ENCODE measurements at places on chromosomes 3 and 15.

DNA sequence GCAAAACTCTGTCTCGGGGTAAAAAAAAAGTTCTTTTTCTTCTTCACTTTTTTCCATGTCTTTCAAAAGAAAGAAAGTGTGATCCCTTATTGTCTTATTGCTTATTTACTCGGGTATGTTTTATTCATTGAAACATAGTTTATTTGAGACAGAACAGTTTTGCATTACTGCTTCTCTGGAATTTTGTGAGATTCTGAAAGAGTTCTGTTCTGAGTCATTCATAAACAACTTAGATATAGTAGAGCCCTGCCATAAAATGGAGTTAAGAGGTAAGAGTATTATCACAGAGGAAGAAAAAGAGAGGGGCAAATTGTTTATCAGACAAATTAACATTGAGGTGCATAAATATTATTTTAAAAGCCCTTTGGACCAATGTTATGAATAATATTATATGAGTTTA lies 522.2 kb downstream of the ROBO2 start:
- no peak for DNase-seq

DNA sequence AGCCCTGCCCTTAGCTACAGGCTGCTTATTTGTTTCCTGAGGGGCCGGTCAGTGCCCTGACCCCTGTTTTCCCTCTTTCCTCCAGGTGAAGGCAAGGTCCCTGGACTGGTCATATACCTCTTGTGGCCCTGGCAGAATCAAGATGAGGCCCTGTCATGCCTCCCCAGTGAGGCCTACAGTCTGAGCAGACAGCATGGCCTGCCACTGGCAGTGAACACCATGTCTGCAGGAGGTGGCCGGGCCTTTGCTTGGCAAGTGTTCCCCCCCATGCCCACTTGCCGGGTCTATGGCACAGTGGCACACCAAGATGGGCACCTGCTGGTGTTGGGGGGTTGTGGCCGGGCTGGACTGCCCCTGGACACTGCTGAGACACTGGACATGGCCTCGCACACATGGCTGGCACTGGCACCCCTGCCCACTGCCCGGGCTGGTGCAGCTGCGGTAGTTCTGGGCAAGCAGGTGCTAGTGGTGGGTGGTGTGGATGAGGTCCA lies 1.2 kb downstream of the KLHDC8B start:
- DNase-seq, result no peak

- DNase-seq, result peak; percentile 16
Measured at GRCh38 chr3:188476935-188477334, 323.0 kb downstream of the LPP start.

DNA sequence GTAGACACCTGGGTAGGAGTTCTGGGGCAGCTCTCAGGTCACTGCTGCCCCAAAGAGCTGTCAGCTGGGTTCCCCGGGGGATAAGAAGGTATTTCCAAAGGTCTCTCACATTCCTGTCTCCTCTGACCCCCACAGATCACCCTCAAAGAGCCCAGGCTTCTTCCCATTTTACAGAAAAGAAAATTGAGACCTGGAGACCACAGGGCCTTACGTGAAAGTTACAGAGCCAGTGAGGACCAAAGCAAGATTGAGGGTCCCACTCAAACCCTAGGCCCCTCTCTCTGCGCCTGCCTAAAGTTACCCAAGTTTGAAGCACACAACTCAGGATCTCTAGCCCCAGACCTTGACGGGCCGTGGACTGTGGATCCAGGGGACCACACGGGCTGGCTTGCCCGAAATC lies 3.9 kb upstream of the ATP2B2 start:
- DNase-seq, result no peak

DNA sequence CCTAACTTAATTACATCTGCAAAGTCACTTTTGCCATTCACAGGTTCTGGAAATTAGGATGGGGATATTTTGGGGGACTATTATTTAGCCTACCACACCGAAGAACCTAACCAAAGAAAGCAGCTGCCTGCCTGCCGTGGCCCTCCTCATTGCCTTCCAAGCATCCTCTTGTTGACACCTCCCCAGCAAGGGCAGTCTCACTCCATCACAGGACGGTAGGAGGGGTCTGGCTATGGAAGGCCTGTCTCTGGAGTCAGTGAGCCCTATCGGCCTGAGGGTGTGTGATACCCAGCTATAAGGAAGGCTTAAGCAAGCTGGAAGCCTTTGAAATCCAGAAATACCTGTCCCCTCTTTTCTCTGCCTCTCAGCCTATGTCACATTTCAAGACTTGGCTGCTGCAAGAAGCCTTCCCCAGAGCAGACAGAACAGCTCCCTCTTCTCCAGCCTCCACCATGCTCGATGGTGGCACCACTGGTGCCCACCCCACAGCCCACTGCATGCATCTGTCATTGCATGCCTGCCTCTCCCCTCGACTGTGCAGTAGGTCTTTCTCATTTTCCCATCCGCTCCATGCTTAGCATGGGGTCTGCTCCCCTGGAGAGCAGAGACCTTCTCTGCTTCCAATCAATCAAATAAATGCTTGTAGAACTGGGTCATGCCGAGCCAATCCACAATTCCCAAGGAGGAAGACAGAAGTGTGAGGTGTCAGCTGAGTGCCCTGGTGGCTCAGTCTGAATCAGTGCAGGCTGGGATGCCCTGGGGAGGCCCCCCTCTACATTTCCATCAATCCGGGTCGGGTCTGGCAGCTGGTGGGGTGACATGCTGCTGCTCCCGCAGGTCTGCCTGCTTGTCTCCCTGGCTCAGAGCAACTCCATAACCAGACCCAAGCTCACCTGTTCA lies 23.9 kb upstream of the LOXL1 start:
- DNase-seq, result no peak

GRCh38 chr15:43493703-43494472 lies 932 bp upstream of the TP53BP1 start:
- no peak for DNase-seq

DNA sequence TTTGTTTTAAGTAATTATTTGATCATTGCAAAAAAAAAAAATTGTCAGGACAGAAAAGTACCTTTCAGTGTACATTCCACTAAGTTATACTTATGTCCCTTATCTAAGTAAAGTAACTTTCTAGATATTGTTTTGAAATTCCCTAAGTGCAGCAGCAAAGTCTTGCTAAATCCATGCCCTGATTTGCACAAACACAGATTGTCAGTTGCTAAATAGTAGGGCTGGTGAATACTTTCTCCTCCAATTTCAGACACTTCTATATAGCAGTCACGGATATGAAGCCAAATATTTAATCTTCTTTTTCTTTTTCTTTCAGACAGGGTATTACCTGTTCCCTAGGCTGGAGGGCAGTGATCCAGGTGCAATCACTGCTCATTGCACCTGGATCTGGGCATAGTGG lies 12.9 kb downstream of the LRRC2 start:
- no peak for DNase-seq

GRCh38 chr3:10335190-10335738 lies 14.4 kb upstream of the SEC13 start:
- no peak for DNase-seq

DNA sequence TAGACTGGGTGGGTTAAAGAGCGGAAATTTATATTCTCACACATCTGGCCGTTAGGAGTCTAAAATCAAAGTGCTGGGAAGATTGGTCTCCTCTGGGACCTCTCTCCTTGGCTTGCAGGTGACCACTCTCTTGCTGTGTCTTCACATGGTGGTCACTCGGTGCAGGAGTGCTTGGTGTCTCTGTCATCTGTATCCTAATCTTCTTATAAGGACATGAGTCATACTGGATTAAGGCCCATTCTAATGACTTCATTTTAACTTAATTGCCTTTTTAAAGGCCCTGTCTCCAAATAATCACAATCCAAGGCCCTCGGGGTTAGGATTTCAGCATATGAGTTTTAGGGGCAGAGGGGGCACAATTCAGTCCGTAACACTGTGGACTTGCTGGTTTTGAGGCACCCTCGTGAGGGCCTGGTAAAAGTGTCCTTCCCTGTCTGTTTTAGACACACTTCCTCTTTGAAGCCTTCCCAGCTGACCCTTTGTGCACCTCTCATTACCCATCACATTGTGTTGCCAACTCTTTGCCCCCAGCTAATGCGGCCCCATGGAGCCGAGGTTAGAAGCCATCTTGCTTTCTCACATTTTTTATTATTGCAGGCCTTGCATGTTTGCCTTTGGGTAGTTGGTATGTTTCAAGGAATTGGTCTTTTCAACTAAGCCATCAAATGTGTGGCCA lies 3.2 kb downstream of the XYLB start:
- no peak for DNase-seq

DNA sequence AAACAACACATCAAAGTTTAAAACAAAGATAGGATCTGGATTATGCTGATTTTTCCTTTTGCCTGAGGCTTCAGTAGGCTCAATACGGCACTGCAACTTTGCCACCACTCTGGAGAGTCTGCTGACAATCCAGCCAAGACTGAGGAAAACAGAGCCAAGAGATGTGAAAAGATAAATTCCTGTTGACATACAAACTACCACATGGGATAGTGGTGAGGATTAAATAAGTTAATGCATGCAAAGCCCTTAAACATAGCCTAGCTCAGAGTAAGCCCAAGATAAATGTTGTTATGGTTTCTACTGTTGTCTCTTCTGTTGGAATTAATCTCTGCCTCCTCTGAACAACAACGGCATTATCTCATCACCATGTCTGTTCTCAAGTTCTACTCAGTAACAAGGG lies 245.9 kb upstream of the LMCD1 start:
- no peak for DNase-seq

DNA sequence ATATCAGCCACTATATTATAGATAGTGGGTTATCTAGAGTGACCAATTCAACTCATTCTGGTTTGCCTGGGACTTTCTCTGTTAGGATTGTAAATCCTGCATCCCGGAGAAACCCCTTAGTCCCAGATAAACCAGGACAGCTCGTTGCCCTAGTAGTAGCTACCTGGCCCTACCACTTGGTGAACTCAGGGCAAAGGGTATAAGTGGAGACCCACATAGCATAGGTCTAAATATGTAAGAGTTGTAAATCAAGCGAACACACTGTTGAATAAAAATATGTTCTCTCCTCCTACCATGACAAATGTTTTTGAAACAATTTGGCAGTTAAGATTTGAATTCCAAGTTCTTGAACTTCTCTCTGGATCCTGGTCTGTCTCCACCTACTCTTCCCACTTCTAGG lies 15.7 kb upstream of the LMCD1 start:
- no peak for DNase-seq

- no peak for DNase-seq
Measured at GRCh38 chr3:195911946-195912270, 3.6 kb upstream of the TNK2 start.

DNA sequence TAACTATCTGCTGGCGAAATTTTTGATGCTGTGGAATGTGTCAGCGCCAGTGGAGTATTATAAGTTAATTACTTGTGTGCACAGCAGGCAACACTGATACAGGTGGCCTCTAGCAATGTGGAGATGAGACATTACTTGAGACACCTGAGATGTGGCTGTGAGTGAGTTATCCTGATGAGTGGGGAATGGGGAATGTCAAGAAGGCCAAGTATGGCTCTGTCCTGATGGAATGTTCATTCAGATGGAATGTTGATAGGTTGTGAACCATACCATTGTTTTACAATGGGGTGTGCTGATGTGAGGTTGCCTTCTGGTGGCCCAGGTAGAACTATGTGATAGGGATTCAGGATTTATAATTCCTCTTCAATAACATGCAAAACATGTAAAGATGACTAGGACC lies 404.8 kb downstream of the PTPRG start:
- DNase-seq, result no peak

DNA sequence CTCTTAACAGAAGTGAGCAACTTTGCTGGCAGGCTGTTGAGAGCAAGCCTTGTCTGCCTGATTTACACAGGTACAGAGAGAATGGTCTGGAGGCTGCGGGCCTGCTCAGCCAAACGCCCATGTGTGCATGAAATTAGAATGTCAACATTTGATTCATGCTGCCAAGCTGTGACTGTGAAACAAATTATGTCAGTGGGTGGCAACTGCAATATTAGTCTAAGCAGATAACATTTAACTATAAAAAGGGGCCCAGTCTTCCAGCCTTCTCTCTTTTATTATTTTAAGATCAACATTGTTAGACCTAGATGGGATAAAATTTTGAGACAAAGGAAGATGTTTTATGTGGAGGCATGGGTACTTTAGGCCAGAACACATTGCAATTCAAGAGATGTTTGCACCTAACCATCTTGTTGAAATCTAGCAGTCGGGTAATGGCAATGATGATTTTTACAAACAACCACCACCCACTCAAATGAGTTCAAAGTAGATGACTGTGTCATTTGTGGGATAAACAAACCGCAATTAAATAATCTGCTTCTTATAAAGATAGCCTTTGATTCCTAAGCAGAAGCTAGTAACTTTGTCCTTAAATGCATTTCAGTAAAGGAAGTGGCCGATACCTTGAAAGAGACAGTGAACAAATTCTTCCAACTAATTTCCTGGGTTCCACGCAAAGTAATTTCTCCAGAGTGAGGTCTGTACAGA lies 70.2 kb downstream of the FOXB1 start:
- no peak for DNase-seq

DNA sequence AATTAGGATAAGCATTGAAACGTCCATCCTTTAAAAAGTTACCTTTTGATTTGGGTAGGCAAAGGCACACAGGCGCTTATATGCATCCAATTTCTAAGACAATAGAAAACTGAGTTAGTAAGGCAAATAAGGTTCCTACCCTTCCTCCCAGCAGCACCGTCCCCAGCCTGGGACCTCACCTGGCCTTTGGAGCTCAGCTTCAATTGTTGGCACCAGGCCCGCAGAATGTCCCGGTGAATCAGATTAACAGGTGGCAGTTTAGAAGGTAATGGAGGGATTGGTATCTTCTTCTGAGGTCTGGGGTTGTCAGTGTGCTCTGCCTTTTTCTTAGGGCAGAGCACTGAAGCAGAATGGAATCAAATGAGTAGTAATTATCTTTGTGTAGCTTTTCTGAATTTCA lies 5.7 kb downstream of the DPPA4 start:
- no peak for DNase-seq

- DNase-seq, result no peak
Measured at GRCh38 chr3:148906667-148907066, 41.6 kb downstream of the CPA3 start.

DNA sequence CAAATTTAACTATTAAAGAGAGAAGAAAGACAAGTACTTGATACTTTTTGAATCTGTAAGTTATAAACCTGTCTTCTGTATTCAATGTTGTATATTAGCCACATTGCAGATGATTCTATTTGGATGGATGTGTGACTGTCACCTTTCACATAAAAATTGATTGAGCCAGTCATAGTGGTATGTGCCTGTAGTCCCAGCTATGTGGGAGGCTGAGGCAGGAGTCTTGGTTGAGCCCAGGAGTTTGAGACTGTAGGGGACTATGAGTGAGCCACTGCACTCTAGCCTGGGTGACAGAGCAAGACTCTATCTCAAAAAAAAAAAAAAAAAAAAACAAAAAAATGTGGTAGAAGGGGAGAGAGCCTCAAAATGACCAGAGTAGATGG lies 12.3 kb downstream of the CACNA1D start:
- DNase-seq, result no peak

- DNase-seq, result peak; percentile 78
Measured at GRCh38 chr15:62895139-62895866, 147.2 kb upstream of the TPM1 start.

Measured in kidney capillary endothelial cell (primary cell).